Stimulated activated CD4-positive, alpha-beta T cell treated with anti-CD3 and anti-CD28 coated beads, Interleukin-15, amount 100 ng/mL, for 48 hours (primary cell): ENCODE measurements at places on chromosomes 5 and 9.
A peak's percentile ranks its signal among the peaks of the same experiment; 100 is the strongest.

GRCh38 chr5:148949841-148950470, 112.9 kb downstream of the SH3TC2 start:
- no peak for DNase-seq

DNA sequence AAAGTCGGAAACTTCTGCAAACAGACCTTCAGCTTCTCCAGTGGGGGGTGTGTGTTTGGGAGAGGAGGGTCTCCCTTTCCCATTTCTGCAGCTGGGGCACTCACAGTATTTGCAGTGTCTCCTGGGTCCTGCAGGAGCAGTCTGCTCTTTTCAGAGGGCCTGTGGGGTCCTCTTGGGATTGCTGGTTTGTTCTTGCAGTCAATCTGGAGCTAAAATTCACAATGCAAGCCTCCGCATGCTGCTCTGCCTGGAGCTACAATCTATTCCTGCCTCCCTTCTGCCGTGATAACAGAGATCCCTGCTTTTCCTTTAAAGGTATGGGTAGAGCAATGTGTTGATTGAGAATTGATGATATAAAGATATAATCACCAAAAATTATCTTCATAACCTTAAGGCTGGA, 43.2 kb downstream of the ZNF462 start:
- no peak for DNase-seq

- no peak for DNase-seq
Observed at GRCh38 chr5:92594031-92594430, 987.0 kb downstream of the NR2F1-AS1 start.

- no peak for DNase-seq
Observed at GRCh38 chr5:71788794-71789193, 69.7 kb downstream of the CARTPT start.

GRCh38 chr5:173917788-173918786, 29.9 kb downstream of the CPEB4 start:
- DNase-seq: peak; percentile 26

DNA sequence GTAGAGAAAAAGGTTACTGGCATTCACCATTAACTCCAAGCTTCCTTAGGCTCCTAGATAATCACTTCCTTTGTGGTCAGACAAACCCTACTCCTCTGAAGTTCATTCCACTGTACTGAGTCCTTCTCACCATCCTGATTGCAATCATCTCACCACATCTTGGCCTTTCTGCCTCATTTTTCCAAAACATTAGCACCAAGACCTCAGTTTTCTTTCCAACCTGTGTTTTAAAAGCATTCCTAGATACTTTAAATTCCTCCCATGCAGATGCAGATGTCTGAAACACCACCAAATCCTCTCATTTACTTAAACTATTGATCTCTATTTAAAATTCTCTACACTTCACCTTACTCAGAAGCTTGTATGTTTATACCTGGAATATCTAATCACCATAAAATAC, 961.3 kb upstream of the CTNND2 start:
- DNase-seq: no peak
